GM12891 (cell line): ENCODE measurements at places on chromosomes 4 and X.

GRCh38 chr4:632196-632790 lies 6.9 kb downstream of the PDE6B start:
- no peak for DNase-seq

DNA sequence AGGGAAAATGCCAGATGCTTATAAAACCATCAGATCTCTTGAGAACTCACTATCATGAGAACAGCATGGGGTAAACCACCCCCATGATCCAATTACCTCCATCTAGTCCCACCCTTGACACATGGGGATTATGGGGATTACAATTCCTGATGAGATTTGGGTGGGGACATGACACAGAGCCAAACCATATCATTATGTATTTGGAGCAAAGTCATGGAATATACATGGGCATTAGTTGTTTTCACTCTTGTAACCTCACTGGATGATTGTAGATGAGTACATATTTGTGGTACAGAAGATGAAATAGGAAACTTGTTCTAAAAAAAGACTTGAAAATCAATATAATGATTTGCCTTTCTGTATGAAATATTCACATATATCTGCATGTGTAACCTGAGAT lies 674.5 kb upstream of the BOD1L1 start:
- DNase-seq, result no peak

DNA sequence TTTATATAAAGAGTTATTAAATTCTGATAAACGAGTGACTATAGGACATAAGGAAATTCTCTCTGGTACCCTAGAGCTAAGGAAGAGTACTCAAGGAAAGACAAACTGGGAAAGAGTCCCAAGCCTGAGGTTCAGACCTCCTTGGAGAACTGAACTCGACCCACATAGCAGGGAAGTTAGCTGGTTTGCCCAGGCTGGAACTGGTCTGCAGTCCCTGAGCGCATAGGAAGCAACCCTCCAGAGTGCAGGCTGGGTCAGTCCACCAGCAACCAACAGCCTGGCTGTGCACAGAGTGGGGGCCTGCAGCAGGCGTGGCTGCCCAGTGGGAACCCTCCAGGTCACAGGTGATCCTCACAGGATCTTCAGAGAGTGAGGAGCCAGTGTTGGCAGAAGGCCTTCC lies 114.1 kb downstream of the SOWAHB start:
- DNase-seq, result no peak

DNA sequence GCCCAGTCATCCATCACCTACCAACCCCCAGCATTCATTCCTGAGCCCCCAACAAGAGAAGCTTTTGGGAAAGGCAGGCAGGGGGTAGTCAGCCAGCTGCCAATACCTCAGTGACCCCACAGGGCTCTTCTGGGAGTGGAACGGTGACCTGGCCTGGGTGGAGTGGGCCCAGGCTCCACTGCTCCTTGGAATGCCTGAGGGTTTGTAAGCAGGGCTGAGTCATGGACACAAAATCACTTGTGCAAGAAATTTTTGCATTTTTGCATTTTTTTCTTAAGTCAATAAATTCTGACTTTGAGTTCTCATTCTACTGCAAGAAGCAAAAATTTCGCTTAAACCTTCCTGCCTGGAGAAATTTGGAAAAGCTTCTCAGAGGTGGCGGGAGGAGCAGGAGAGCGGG lies 18.5 kb downstream of the SORCS2 start:
- DNase-seq, result no peak
